WTC11 (cell line): ENCODE measurements at places on chromosomes 1 and 21. TPM values are rescaled to one million over a fixed set of nuclear protein-coding genes. Genes with fewer than 3 reads are reported as not detected.

GRCh38 chr1:225458222-225458631, 30.4 kb upstream of the LBR start:
- no peak overlapping the region for H3K27ac ChIP-seq
- 0 out of 2 replicates have a peak, but pooled peaks cover 6% of the 10 kb centered on the region for H3K36me3 ChIP-seq
- no peak overlapping the region for H3K4me3 ChIP-seq
- peaks cover 21% of the 10 kb centered on the region for H3K4me1 ChIP-seq
- H3K27me3 ChIP-seq: no peaks in the 10 kb centered on the region

PKP1 gene
- total RNA-seq: 0.18 to 0.41 TPM (median 0.24 TPM) in 3 replicates

DNA sequence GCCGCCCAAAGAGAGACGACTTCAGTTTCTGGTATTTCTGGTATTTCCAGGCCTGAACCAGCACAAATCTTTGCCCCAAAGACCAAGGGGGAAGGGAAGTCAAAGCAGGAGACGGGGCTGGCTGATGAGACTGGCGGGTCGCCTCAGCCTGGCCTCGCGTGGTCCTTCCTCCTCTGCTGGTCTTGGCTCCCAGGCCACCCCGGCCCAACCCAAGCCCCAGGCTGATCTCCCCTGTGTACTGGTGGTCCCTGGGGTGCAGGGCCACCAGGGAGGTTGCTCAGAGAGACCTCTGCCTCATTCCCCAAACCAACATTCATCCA, 19.9 kb downstream of the WNT4 start:
- peaks cover 21% of the 10 kb centered on the region for H3K4me1 ChIP-seq
- no peak overlapping the region for H3K4me3 ChIP-seq
- H3K36me3 ChIP-seq: no peaks in the 10 kb centered on the region
- H3K27ac ChIP-seq: peak overlapping the region; percentile 57; the same call in 1 of the 2 replicates
- H3K27me3 ChIP-seq: no peaks in the 10 kb centered on the region

IKBKE gene
- 7.8 to 8.1 TPM (median 8.0 TPM) in 3 replicates for total RNA-seq

GRCh38 chr1:208668991-208669390, 424.8 kb upstream of the PLXNA2 start:
- no peak overlapping the region for H3K4me3 ChIP-seq
- H3K4me1 ChIP-seq: no peaks in the 10 kb centered on the region
- H3K36me3 ChIP-seq: no peaks in the 10 kb centered on the region
- H3K27me3 ChIP-seq: no peaks in the 10 kb centered on the region
- DNase-seq: peak; percentile 16
- no peak overlapping the region for H3K27ac ChIP-seq

DNA sequence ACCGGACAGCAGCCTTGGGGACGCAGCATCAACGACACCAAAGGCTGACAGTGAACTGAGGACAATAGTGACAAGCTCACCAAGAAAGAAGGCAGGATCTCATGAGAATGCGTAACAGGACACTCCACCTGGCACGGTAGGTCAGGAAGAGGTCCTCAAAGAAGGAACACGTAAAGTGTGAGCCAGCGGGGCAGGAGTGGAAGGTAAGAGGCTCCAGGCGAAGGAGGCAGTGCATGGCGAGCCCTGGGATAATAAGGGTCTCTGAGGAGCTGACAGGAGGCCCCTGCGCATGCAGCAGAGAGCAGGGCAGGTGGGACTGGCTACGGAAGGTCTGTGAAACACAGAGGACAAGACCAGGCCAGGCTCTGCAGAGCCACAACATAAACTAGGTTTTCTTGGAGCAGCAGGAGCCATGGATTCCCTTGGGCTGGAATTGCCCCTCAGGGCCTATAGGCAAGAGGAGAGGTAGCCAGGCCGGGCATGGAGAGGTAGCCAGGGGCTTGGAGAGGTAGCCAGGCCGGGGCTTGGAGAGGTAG, 8.2 kb downstream of the LSS start:
- H3K36me3 ChIP-seq: peaks cover 39% of the 10 kb centered on the region
- H3K27ac ChIP-seq: peak overlapping the region; percentile 55; the same call in 1 of the 2 replicates
- H3K4me3 ChIP-seq: no peak overlapping the region
- H3K4me1 ChIP-seq: no peaks in the 10 kb centered on the region
- H3K27me3 ChIP-seq: no peaks in the 10 kb centered on the region
- no peak for DNase-seq

GRCh38 chr1:6935361-6935883, 150.2 kb downstream of the CAMTA1 start:
- no peak overlapping the region for H3K27ac ChIP-seq
- H3K4me3 ChIP-seq: no peak overlapping the region
- no peaks in the 10 kb centered on the region for H3K4me1 ChIP-seq
- no peak for DNase-seq

- no peaks in the 10 kb centered on the region for H3K4me1 ChIP-seq
- no peak for DNase-seq
- no peak overlapping the region for H3K27ac ChIP-seq
- H3K36me3 ChIP-seq: peaks cover 37% of the 10 kb centered on the region
These were observed 172.6 kb downstream of the PTPRC start for GRCh38 chr1:198811449-198811848.

DNA sequence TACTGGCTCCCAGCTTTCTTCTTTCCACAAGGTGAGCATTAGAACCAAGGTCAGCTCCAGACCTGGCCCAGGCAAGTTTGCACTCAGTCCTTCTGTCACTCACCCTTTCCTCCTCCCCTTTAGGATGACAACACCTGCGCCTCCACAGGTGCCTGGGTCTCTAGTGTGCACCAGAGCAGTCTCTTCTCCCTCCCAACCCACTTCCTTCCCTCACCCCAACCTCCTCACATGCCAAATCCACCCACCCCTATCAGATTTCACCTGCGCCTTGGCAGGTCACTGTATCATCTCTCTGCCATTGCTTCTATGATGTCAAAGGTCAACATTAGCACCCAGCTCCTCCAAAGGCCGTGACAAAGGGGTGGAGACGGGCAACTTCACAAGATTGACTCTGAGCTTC, 38.0 kb downstream of the LBR start:
- H3K36me3 ChIP-seq: no peaks in the 10 kb centered on the region
- H3K27ac ChIP-seq: no peak overlapping the region; the same call in 1 of the 2 replicates
- H3K4me1 ChIP-seq: no peaks in the 10 kb centered on the region
- H3K4me3 ChIP-seq: no peak overlapping the region
- no peaks in the 10 kb centered on the region; the same call in 1 of the 2 replicates for H3K27me3 ChIP-seq

LRRC3 gene
- 4.4 to 5.7 TPM (median 4.7 TPM) in 3 replicates for total RNA-seq

DNA sequence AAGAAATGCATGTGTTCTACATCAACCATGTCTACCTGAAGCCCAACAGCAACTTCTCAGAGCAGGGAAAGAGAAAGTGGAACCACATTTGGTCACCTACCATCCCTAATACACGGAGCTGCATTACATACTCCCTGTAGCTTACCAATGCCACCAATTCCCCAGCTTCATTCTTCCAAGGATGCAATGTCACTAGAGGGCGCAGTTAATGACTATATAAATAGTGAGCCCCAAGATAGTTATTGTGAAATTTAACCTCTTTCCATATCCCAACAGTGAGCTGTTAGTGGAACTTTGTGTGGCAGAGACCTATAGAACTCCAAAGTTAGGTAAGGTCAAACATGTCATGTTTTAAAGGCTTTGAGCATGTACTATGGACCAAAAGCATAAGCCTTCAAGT, 618.3 kb downstream of the SMYD3 start:
- peaks cover 19% of the 10 kb centered on the region for H3K36me3 ChIP-seq
- peaks cover 3% of the 10 kb centered on the region; the same call in 1 of the 2 replicates for H3K4me1 ChIP-seq
- peaks cover 3% of the 10 kb centered on the region; the same call in 1 of the 2 replicates for H3K27me3 ChIP-seq
- no peak overlapping the region for H3K27ac ChIP-seq
